Right renal pelvis (tissue), 4 donors: ENCODE measurements at places on chromosomes 5 and 9. TPM values are rescaled to one million over a fixed set of nuclear protein-coding genes. Genes with fewer than 3 reads are reported as not detected.

Gene CATSPER3
- 0.58 TPM for polyA plus RNA-seq

Gene TRAF1
- polyA plus RNA-seq: 4.9 TPM

Gene RANBP3L
- polyA plus RNA-seq: 9.5 TPM

Gene WNT8A
- polyA plus RNA-seq: 0.11 TPM

- DNase-seq: no peak
Observed at GRCh38 chr5:76586531-76586930, 36.7 kb downstream of the F2RL2 start.

- no peak for DNase-seq
Observed at GRCh38 chr9:15086156-15086763, 176.0 kb upstream of the FREM1 start.

DNA sequence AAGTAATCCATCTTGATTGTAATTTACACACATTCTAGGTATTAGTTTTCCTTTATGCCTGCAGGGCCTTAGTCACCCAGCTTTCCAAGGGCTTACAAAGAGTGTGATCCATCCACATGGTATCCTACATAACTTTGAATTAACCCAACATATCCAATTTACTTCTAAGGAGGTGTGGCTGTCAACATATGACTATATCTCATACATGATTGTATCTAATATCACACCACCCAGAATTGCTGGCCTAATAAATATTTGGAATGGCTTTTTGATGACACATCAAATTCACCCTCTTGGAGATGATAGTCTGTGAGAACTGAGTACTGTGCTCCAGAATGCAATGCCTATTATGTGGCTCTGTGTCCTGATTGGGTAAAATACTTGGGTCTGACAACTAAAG, 363.3 kb upstream of the GRIN3A start:
- DNase-seq: no peak

DNA sequence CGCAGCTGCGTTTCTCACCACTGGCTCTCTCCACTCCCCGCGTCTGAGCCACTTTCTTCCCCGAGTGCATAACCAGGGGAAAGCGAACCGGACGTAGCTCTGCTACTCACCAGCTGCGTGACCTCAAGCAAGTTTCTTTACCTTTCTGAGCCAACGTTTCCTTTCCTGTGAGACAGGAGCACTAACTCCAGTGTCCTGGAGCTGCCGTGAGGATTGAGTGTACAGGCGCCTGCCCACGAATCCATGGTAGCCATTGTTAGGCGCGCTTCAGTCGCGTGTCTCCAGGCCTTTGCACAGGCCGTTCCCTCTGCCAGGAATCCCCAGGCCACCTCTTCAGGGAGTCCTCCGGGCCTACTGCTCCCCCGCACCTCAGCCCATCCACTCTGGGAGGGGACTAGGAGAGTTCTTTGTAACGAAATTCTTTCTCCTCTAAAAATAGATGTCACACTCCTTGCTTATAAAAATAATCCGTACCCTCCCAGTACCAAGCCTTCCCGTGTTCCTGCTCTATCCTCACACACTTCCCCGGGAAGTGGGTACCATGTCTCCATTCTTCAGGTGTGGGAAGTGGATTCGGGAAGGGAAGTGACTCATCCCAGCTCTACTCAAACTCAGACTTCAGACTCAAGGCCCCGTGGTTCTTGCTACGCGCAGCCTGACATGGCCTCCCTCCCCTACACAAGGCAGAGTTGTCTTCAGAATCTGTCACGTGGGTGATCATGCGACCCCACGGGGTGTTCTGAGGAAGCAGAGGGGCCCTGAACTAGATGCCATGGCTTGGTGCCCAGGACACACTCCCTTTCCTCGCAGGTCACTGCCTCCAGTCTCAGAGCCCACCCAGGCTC, 16.1 kb upstream of the CRB2 start:
- DNase-seq: no peak

DNA sequence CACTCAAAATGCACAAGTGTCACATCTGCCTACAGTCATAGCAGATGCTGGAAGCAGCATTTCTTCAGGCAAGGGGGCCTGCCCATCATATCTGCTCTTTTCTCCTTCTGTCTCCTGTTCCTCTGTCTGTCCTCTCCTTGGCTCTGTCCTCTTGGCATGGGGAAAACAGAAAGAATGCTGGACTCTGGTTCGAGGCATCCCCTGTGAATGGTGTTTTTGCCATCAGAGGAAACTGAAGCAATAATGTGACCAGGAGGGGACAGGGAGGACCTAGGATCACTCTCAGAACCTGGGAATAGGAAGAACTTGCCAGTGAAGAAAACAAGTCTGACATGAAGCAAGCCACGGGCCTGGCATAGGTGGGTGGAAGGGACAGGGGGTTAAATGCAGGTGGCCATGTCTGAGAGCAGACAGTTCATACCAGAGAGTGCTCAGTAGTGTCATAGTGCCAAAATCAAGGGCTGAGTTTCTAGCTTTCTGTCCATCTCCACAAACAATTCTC, 35.3 kb downstream of the AQP7 start:
- no peak for DNase-seq

GRCh38 chr5:147396070-147396823, 113.6 kb downstream of the DPYSL3 start:
- no peak for DNase-seq

GRCh38 chr5:87340716-87341115, 72.0 kb downstream of the CCNH start:
- no peak for DNase-seq

DNA sequence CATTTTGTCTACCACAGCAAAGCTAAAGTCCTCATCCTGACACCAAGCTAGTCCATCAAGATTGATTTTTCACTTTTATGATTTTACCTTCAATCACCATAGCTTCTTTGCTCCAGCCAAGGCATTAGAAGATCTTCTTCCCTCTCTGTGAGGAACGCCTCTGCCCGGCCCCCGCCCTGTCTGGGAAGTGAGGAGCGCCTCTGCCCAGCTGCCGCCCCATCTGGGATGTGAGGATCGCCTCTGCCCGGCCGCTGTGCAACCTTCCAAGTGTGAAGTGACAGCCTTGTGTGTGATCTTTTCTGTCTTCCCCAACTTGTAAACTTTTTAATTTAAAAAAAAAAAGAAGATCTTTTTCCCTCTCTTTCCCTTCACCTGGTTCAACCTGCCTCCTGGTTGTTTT, 210.5 kb upstream of the NREP start:
- no peak for DNase-seq

DNA sequence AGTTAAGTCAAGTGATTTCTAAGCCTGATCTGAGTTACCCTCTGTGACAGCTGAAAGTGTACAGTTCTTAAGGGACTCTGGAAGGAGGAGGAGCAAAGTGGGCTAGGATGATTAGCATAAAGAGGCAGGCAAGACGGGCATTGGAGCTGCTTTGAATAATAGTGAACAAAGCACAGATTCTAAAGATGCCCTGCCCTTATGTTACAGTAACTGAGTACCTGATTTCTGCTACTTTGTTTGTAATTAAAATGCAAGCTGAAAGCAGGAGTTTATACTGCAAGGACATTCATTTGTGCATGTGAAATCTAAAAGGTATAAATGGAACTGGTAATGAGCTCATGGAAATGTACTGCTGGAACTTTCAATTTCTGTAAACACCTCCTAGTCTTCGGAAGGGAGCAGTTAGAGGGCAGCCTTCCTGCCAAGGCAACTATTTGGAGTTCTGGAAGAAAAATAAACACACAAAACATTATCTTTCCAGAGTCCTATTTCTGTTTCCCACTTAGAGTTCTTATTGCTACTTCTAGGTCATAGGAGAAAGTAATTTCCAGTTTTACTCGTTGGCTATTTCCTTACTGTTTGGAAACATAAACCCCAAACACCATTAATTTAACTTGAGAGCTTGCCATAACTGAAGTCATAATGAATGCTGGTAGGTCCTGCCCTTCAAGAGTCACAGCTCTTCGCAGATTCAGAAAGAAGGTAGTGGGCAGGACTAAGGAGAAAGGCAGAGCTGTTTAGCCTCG, at the start of gene RANBP3L:
Gene RANBP3L (minus strand): TSS at position 45 of the 746 bp plus-strand sequence. CDS start 486 bp downstream, outside the sequence.
- peak; percentile 52 for DNase-seq

- DNase-seq: no peak
Observed at GRCh38 chr5:115068239-115069086, 101.2 kb downstream of the TRIM36 start.

DNA sequence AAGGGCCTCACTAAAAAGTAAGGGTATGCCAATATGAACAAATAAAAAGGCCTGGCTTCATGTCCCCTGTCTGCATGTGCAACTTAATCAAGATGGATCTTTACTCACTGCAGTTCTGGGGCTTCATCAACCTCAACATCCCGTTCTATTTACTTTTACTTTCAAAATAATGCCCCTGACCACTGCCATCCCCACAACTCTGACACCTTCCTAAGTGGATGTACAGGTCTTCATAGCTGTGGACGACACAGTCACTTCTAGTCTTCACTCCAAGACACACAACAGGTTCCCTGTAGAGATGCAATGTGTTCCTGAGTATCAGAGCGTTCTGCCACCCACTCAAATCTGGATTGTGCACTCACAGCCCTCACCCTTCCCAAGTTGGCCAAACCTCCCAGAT, 136.1 kb downstream of the ENC1 start:
- no peak for DNase-seq

DNA sequence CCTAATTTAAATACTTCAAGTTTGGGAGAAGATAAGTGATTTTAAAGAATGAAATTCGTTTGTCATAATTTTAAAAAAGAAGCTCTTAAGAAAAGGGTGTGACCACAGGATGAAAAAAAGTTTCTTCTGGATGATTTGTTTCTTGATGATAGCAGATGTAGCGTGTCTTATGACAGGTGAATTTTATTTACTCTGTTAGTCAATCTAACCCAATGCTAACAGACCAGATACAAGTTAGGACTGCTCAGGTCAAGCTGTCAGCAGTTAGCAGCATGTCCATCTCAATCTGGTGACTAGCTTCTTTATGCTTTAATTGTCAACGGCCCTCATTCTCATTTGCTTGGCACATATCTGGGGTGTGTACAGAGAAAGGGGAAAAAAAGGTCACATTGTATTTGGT, 456.0 kb downstream of the BNC2 start:
- no peak for DNase-seq

DNA sequence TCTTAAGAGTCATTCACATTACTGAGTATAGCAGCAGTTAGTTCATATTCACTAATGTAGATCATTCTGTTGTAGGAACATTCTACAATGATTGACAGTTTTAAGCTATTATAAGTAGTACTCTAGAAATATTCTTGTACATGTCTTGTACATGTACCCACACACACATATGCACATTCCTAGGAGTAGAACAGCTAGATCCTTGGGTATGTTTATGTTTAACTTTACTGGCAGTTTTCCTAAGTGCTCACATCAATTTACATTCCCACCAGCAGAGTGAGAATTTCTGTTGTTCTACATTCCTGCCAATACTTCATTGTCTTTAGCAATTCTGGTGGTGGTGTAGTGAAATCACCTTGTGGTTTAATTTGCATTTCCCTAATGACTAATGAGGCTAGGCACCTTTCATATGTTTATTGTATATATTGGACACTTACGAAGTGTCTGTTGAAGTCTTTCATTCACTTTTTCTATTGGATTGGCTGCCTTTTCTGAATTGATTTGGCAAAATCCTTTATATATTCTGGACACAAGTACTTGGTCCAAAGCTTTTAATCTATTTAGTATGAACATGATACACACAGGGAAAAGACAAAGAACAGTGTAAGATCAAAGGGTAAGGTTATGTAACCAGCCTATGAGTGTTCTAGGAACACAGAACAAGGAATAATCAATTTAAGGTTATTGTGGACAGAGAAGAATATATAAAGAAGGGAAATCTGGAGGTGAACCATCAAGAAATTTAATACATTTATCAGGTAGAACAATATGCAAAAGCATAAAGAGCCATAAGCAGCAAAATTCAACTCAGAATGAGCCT, 95.6 kb downstream of the MLLT3 start:
- DNase-seq: no peak

DNA sequence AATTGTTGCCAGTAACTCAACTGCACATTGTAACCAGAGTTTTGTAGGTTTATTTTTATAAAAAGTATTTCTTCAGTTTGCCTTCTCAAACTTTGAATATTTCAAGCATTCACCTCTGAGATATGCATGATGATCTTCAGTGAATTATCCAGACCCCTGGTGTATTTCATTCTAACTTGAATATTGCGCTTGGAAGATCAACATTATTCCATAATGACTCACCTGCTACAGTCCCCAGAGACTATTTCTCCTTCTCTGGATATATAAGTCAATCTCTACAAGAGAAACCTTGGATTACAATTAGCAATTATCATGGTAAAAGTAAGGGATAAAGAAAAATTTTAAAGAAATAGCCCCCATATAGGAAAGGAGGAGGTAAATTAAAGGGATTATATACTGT, 1041.0 kb downstream of the TLE1 start:
- no peak for DNase-seq

GRCh38 chr9:23438299-23438907, 387.6 kb downstream of the ELAVL2 start:
- no peak for DNase-seq

- DNase-seq: no peak
Observed at GRCh38 chr9:122192914-122193525, 33.3 kb downstream of the MORN5 start.

DNA sequence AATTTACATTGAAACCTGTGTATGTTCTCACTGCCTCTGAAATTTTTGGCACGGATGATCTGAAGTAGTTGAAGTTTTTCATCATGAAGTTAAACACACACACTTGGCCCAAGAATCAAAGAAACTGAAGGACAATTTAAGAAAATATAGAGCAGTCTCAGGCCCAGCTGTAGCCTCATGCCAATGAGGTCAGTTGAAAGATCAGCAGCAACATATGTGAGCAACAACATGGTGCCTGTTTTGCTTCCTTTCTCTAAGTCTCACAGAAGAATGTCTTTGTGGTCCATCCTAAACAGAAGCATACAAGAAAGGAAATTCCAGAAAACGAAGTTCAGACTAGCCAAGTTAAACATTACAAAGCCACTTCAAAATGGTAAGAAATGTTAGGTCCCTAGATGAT, 1737.2 kb downstream of the MAT2B start:
- no peak for DNase-seq

DNA sequence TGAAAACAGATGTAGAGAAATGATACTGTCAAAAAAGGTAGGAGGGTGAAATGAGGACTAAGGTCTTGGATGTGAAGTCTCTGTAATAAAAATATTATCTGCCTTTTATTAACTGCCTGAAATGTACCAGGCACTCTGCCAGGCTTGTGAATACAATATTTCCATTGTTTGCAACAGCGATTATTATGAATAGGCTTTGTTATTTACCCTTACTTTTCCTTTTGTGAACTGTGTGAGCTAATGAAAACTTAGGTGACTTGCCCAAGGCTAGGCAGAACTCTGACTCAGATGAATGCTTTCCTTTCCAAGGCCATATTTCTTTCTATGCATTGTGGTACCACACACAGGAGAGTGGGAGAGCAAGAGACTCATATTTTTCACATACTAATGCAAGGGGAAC, 204.1 kb downstream of the CDH12 start:
- DNase-seq: no peak

DNA sequence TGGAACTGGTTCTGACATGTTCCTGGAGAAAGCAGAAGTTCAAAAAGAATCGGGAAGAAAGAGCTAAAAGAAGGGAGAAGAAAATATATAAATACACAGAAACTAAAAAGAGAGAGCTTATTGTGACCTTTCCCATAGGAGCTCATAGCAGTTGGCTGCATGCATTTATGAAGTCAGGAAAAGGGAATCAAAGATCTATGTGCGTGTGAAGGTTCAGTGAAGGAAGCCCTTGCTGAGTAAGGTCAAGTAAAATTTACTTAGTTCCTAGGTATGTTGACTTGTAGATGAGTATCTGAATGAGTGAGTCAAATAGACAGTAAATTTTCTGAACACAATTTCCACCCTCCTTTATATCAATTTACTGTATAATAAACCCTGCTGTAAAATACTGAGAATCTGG, 632.5 kb downstream of the SLCO4C1 start:
- DNase-seq: no peak
